ENCODE measurements at places on chromosomes 4 and X.

GRCh38 chr4:153619811-153620210 is 64.3 kb upstream of the TLR2 start:
- DNase-seq, result no peak

- DNase-seq, result no peak
Observed at GRCh38 chr4:144181391-144181790, 40.9 kb upstream of the GYPA start.

DNA sequence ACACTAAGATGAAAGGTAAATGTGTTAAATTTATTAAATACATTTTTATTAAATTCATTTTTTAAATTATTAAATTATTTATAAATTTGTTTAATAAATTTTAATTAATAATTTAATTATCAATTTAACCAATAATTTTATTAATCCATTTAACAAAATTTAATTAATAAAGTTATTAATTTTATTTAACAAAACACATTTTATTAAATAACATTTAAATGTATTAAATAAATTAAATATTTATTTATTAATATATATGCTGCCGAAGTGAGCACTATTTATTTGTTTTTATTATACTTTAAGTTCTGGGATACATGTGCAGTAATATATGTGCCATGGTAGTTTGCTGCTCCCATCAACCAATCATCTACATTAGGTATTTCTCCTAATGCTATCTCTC is 719.5 kb downstream of the TRIML1 start:
- DNase-seq, result no peak

DNA sequence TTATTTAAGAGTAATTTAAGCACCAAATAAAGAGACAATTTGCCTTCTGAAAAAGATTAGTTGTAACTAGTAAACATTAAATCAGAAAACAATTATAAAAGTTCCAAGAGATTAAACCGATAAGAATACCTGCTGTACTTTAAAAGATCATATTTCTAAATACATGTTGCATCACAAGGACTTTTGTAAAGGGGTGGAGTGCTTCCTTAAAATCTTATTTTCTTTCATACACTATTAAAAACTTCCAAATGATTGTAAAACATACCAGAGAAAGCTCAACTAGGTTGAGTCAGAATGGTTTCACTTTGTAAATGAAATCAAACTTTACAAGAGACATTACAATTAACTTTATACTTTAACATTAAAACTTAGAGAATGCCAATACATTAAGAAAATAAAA is 41.8 kb downstream of the ACSL4 start:
- DNase-seq, result no peak

DNA sequence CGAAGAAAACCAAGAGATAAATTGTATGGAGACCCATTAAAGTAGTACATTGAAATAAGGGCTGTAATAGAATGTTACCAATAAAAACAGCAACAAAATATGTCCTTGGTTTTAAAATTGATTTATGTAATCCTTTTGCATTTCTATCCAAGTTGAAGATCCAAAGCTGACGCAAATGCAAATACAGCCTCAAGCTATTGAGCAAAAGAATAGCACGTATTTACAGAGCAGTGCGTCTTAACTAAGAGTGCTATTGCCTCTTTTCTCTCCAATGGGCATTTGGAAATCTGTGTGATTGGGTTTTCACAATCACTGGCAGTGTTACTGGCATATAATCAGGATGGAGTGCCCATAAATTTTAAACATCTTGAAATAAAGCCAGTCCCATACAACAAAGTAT is 417.4 kb downstream of the TLL1 start:
- DNase-seq, result no peak

DNA sequence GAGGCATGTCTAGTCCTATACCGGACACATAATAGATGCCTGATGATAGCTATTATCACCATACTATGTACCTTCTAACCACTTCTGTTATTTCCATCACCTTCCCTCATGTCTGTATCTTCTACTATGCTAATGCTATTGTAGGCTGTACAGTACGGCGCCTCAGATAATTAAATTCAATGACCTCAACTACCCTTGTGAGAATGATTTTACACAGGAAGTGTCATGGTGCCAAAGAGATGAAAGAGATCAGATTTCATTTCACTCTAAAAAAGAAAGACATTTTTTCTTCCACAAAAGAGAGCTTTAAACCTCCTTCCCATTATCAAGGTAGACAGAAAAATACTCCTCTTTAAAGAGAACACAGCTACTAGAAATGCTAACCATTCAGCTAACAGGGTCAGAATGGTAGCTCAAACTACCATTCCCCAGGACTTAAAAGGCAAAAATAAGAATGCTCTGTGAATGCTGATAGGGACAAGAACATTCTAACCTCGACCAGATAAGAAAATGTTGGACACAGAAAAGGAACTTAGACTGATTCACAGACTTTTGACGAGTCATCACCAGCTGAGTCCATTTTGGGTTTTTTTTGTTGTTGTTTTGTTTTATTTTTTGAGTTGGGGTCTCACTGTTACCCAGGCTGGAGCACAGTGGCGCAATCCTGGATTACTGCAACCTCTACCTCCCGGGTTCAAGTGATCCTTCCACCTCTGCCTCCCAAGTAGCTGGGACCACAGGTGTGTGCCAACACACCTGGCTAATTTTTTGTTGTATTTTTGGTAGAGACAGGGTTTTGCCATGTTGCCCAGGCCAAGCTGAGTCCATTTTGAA is 99.2 kb upstream of the RAPGEF2 start:
- DNase-seq, result no peak

- DNase-seq, result no peak
Observed at GRCh38 chr4:165970703-165971420, 97.8 kb downstream of the TLL1 start.

- DNase-seq, result no peak
Observed at GRCh38 chr4:15003891-15004738, 1.8 kb downstream of the CPEB2 start.

- DNase-seq, result no peak
Observed at GRCh38 chrX:146881521-146881920, 67.0 kb upstream of the CXorf51A start.

DNA sequence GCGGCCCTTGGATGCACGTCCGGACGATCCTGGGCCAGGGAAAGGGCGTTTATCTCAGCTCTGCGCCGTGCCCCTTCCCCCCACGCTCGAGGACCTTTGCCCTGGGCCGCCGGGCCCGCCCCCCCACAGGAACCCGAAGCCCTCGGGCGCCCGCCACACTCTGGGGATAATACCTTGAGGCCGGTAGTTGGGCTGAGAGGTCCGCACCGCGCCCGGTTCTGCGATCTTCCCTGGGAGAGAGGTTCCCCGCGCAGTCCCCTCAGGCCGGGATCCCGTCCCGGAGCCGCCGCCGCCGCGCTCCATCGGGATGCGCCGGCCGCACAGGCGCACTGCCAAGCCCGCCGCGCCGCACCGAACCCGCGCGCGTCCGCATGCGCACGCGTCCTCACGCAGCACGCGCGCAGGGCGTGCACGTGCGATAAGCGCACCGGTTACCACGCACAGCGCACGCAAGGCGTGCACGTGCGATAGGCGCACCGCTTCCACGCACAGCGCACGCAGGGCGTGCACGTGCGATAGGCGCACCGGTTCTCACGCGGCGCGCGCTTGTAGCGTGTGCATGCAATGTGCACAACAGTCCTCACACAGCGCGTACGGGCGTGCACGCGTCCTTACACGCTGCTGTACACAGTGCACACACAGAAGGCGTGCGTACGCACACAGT is at the start of gene MAP7D2:
Gene MAP7D2 (minus strand): TSS at position 331 of the 664 bp plus-strand sequence. CDS start 28 bp downstream, at position 303.
- DNase-seq, result no peak

GRCh38 chrX:55074851-55075467 is at the start of gene PAGE2B:
Gene PAGE2B, plus strand, starts transcription at chrX:55075030. Its CDS starts 1,012 bp downstream, at chrX:55076042.
- no peak for DNase-seq

DNA sequence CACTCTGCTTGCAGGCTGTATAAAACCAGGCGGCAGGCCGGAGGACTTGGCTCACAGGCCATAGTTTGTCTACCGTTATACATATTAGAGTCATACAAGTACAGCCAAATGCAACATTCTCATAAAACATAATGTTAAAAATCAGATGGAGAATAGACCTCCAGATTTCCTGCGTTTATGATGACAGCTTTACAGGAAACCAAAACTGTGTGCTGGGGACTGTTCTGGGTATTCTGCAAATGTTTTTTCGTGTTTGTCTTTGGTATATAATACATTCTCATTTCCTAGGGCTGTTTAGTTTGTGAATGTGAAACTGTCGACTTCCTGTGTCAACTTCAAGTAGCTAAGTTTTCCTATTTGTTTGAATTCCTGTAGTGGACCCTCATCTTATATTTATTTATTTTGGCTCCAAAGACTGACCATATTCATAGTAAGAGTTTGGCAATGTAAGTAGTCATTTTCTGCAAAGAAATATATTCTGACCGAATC is 79.5 kb upstream of the FAM9C start:
- DNase-seq, result peak; percentile 76

DNA sequence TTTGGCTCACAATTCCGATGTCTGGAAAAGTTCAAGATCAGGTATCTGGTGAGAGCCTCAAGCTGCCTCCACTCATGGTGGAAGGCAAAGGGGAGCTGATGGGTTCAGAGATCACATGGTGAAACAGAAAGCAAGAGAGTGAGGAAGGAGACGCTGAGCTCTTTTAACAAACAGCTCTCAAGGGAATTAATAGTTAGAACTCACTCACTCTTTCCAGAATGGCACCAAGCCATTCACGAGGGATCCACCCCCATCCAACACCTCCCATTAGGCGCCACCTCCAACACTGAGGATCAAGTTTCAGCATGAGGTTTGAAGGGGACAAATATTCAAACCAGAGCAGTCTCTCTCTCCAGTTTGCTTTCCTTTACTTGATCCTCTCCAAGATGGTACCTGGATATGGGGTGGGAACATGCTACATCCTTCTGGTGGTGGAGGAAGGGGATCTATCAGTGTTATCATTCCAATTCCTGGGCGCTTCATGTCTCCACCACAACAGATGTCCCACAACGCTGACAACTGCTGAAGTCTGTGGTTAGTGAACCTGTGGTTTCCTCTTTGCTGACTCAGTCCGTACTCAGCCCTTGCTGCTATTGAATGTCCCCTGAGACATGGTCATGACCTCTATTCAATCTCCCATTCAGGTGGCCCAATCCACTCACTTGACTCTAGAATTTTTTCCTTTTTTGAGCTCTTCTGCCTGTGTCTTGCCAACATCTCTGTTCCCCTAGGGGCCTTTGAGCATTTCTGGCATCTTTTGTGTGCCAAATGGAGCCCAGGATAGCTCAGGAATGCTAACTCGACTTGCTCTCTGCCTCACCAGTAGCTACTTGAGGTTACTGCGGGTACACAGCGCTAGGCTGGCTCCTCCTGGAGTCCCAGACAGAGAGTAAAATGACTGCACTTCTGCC is 395.2 kb downstream of the MID1IP1 start:
- DNase-seq, result no peak

GRCh38 chrX:65601126-65601525 is 66.3 kb upstream of the MSN start:
- no peak for DNase-seq

DNA sequence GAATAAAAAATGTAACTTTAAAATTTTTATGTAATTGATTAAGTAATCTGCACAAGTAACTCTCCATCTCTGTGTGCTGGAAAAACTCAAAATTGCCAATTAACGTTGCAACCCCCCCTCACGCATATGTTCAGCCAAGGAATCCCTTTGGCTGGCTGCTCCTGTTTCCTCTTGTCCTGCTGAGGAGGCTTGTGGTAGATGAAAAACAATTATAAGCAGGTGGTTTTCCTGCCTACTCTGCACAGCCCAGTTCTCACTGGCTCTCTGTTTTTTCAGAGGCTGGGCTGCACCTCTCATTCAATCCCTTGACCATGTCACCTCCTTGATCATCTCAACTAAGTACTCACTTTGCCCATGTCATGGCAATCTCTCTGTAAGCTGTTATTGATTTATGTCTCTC is 1068.4 kb downstream of the ARAP2 start:
- DNase-seq, result no peak

GRCh38 chr4:54109241-54110018 is 9.5 kb downstream of the GSX2 start:
- no peak for DNase-seq

DNA sequence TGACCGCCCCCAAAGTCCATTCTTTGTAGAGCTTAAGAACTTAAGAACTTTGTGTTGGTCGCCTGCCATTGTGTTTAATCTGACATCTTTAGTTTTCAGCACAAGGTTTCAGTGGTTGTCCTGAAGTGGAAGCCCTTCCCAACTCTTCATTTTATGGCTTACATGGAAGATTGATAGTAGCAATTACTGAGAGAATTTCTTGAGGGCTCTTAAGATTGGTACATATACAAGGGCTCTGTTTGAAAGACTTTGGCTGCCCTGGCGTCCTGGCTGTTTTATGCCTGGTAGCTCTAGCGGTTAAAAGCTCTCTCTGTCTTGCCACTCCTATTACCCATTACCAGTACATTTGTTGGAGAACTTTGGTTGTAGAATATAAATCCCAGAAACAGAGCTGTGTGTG is 75.0 kb downstream of the KDM6A start:
- DNase-seq, result no peak

- no peak for DNase-seq
Observed at GRCh38 chrX:72539822-72540221, 32.8 kb downstream of the HDAC8 start.

DNA sequence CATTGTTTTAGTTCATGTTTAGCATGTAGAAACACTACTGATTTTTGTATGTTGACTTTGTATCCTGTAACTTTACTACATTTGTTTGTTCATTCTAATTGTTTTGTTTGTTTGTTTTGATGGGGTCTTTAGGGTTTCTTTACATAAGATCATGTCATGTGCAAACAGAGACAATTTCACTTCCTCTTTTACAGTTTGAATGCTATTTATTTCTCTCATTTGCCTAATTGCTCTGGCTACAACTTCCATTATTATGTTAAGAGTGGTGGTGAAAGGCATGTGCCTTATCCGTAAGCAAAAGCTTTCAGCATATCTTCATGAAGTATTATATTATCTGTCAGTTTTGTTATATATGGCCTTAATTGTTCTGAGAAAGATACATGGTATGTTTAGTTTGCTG is 571.1 kb downstream of the PCDH7 start:
- DNase-seq, result no peak

- DNase-seq, result no peak
Observed at GRCh38 chr4:159052315-159052714, 50.6 kb upstream of the RAPGEF2 start.

GRCh38 chrX:9493936-9494335 is 29.1 kb downstream of the TBL1X start:
- DNase-seq, result no peak

DNA sequence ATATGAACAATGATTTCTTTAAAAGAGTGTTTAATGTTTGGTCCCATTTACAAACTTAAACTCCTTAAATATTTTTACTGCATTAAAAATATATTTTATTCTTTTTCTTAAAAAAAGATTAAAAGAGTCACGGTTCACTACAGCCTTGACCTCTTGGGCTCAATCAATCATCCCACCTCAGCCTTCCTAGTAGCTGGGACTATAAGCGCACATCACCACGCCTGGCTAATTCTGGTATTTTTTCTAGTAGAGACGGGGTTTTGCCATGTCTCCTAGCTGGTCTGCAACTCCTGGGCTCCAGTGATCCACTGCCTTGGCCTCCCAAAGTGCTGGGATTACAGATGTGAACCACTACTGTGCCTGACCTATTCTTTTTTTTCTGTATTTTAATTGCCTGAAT is 104.7 kb upstream of the TLR2 start:
- DNase-seq, result no peak

Measured in HCEC 1CT (cell line).